CD4-positive, CD25-positive, alpha-beta regulatory T cell (primary cell): ENCODE measurements at places on chromosomes 2 and 18. TPM values are rescaled to one million over a fixed set of nuclear protein-coding genes. Genes with fewer than 3 reads are reported as not detected.

The GRB14 gene
- 0.69 TPM for total RNA-seq

The SERPINB12 gene
- not detected for total RNA-seq

The POTEI gene
- not detected for total RNA-seq

The KLF11 gene
- total RNA-seq: 38.9 TPM

- no peak for DNase-seq
Measured at GRCh38 chr2:172335736-172336135, 91.7 kb upstream of the ITGA6 start.

DNA sequence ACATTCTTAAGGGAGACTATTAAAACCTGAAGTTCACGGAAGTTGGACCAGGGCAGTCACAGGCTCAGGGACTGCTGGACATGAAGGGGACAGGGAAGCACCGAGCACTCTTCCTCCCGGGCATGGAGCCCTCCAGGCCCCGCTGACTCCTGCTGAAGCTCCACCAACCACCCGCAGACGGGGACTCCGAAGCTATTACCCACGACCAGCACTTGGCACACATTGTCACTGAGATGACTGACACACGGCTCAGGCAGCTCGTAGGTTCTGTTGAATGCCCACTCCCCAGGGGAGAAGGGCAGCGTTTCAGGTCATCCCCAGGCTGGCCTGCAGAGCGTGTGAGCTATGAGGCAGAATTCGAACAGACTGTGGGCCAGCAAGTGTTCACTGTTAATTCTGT is 234.8 kb downstream of the NDUFA10 start:
- DNase-seq: no peak

GRCh38 chr18:50401888-50402287 is 27.0 kb downstream of the SKA1 start:
- no peak for DNase-seq

DNA sequence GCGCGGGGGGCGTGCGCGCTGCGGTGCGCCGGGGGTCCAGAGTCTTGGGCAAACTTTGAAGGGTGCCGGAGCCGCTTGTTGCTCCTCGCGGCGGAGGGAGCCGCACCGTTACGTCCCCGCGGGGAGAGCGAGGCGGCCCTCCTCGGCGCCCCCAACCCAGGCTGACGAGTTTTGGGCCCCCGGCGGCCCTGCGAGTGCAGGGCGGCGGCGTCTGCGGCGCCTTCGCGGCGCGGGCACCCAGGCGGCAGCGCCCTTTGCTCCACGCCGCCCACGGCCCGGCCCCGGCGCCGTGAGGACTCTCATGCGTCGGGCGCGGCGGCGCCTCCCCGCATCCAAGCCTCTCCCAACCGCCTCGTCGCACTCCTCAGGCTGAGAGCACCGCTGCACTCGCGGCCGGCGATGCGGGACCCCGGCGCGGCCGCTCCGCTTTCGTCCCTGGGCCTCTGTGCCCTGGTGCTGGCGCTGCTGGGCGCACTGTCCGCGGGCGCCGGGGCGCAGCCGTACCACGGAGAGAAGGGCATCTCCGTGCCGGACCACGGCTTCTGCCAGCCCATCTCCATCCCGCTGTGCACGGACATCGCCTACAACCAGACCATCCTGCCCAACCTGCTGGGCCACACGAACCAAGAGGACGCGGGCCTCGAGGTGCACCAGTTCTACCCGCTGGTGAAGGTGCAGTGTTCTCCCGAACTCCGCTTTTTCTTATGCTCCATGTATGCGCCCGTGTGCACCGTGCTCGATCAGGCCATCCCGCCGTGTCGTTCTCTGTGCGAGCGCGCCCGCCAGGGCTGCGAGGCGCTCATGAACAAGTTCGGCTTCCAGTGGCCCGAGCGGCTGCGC is 814 bp downstream of the FZD7 start:
- peak; percentile 43 for DNase-seq

DNA sequence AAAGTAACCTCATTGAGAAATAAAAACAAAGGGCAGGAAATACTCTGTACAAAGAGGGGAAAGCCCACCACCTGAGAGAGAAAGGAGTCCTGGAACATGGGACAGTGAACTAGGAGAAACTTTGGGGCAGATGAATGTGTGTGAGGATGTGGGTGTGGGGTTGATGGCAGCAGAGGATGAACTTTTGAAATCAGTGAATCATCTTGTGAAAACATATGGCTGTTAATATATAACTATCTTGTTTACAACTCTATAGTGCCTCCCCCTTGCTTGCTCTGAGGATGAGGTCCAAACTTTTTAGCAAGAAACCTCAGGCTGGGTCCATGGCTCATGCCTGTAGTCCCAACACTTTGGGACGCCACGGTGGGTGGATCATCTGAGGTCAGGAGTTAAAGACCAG is 171.8 kb upstream of the LHCGR start:
- DNase-seq: no peak
